ENCODE measurements at places on chromosomes 2 and 18. TPM values are rescaled to one million over a fixed set of nuclear protein-coding genes. Genes with fewer than 3 reads are reported as not detected.

ANKRD30B gene
- total RNA-seq = not detected

CSRNP3 gene
- 28.4 TPM for total RNA-seq

- no peaks in the 10 kb centered on the region for H3K36me3 ChIP-seq
- peaks cover 36% of the 10 kb centered on the region for H3K4me1 ChIP-seq
- no peak overlapping the region for H3K4me3 ChIP-seq
- DNase-seq = no peak
- H3K27ac ChIP-seq = peak overlapping the region; percentile 39
These were observed 38.4 kb downstream of the LYPD6B start for GRCh38 chr2:149076863-149077412.

GRCh38 chr2:11263177-11263576 lies 81.3 kb downstream of the ROCK2 start:
- H3K4me3 ChIP-seq = no peak overlapping the region
- H3K4me1 ChIP-seq = peaks cover 7% of the 10 kb centered on the region
- H3K27me3 ChIP-seq = no peaks in the 10 kb centered on the region
- peaks cover 14% of the 10 kb centered on the region for H3K36me3 ChIP-seq

DNA sequence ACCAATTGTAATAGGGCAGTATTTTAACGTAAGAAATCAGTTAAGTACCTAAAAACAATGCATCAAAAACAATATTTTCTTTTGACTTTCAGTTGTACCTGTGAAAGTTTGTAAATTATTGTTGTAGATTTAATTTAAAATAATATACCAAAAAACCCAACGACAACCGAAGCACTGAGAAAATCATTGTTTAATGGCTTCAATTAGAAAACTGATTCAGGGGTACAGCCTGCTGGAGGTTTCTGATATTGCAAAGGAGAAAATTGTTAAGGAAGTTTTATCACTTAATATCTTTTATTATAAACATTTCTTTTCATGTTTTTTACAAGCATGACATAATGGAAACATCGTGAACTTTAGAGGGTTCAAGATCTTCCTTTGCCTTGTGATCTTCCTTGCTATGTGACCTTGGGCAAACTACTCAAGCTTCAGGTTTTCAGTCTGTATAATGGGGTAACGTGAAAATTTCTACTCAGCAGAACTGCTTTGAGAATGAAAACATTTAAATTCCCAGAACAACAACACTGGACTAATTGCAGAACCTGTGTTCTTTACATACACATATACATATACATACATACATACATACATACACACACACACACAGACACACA lies 76.3 kb upstream of the GLS start:
- H3K4me3 ChIP-seq = no peak overlapping the region
- no peak overlapping the region for H3K27ac ChIP-seq
- peaks cover 9% of the 10 kb centered on the region for H3K4me1 ChIP-seq

DNA sequence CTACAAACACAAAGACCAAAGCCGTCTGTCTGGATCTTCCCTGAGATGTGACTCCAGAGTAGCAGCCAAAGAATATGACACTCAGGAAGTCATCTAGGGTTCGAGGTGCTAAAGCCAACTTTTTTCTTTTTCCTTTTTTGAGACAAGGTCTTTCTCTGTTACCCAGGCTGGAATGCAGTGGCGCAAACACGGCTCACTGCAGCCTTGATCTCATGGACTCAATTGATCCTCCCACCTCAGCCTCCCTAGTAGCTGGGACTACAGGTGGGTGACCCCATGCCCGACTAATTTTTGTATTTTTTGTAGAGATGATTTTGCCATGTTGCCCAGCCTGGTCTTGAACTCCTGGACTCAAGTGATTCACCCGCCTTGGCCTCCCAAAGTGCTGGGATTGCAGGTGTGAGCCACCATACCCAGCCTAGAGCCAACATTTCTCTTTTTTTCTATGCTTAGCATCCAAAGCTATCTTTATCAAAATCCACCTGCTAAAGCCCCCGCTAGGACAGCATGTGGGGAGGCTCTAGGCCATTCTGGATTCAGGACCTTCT lies 92.8 kb downstream of the TMEM17 start:
- H3K4me1 ChIP-seq = peaks cover 21% of the 10 kb centered on the region
- no peaks in the 10 kb centered on the region for H3K27me3 ChIP-seq
- H3K36me3 ChIP-seq = no peaks in the 10 kb centered on the region
- no peak overlapping the region for H3K27ac ChIP-seq

DNA sequence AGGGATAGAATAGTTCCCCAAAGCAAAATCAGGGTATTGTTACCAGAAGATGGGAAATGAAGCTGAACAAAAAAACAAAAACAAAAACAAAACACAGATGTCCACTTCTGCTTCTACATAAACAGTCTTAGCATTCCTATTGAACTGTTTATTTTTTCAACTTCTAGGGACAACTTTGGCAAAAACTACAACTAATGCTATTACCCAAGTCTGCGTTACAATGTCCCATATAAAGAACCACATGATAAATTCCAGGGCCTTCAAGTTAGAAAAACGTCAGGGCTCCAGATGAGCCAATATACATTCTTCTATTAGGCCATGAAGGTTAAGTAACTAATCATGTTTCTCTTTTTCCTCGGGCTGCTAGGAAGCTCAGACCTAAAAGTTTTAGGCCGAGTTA lies 16.9 kb downstream of the PID1 start:
- no peaks in the 10 kb centered on the region for H3K4me1 ChIP-seq
- no peak overlapping the region for H3K4me3 ChIP-seq
- no peak for DNase-seq
- H3K27ac ChIP-seq = no peak overlapping the region

- peaks cover 35% of the 10 kb centered on the region for H3K4me1 ChIP-seq
- peak overlapping the region; percentile 62 for H3K27ac ChIP-seq
- H3K4me3 ChIP-seq = no peak overlapping the region
- no peak for DNase-seq
- no peaks in the 10 kb centered on the region for H3K27me3 ChIP-seq
These were observed 246.6 kb downstream of the EIPR1 start for GRCh38 chr2:3130889-3131635.

DNA sequence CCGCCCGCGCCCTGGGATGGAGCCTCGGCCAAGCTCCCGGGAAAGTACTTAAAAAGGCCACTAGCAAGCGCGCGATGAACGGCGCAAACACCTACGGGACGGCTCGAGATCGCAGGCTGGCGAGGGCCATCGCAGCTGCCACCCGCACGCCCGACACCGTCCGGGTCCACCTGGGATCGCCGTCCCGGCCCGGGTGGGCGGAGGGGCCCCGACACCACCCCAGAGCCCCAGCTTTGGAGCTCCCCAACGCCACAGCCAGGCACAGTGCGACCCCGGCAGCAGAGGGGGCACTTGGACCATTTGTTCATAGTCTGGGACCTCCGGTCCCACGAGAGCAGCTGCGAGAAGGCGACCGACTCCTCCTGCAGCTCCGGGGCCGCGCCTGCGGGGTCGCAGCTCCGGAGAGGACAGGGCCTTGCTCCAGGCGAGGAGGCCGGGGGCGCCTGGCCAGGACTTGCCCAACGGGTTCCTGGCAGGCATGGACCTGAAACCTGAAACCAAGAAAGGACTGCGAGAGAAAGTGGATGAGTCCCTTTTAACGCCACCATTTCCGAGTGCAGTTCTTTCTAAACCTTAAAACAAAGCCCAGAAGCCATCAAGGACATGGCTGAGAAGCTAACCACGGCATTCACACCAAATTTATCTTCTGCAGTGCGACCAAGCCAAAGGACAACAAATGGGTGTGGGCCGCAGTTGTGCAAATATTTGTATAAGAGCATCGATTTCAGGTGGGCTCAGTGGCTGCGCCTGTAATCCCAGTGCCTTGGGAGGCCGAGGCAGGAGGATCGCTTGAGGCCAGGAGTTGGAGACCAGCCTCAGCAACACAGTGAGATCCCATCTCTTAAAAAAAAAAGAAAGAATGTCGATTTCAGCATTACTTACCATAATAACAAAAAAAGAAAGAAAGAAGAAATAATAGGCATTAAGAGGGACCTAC lies 54.0 kb upstream of the IMP4 start:
- no peaks in the 10 kb centered on the region for H3K36me3 ChIP-seq
- DNase-seq = no peak
- H3K27me3 ChIP-seq = peaks cover 1% of the 10 kb centered on the region
- H3K4me1 ChIP-seq = no peaks in the 10 kb centered on the region
- H3K4me3 ChIP-seq = no peak overlapping the region

GRCh38 chr2:107359021-107359420 lies 467.7 kb upstream of the RGPD4 start:
- no peak overlapping the region for H3K4me3 ChIP-seq
- DNase-seq = no peak
- no peaks in the 10 kb centered on the region for H3K27me3 ChIP-seq

GAREM1 gene
- 11.0 TPM for total RNA-seq

CFAP65 gene
- 0.93 TPM for total RNA-seq

C2orf81 gene
- 7.9 TPM for total RNA-seq

GRCh38 chr2:73243884-73244570 lies 9.9 kb downstream of the CCT7 start:
- no peak for DNase-seq
- H3K36me3 ChIP-seq = peaks cover 12% of the 10 kb centered on the region
- no peaks in the 10 kb centered on the region for H3K27me3 ChIP-seq

MYCN gene
- 149 TPM for total RNA-seq

GRCh38 chr2:222232839-222233238 lies 66.0 kb downstream of the PAX3 start:
- H3K4me1 ChIP-seq = peaks cover 28% of the 10 kb centered on the region
- H3K27ac ChIP-seq = no peak overlapping the region
- H3K4me3 ChIP-seq = no peak overlapping the region
- H3K36me3 ChIP-seq = peaks cover 23% of the 10 kb centered on the region

- no peak overlapping the region for H3K27ac ChIP-seq
- DNase-seq = no peak
- H3K27me3 ChIP-seq = no peaks in the 10 kb centered on the region
- H3K4me3 ChIP-seq = no peak overlapping the region
These were observed 12.3 kb upstream of the ASNSD1 start for GRCh38 chr2:189648846-189649509.

DNA sequence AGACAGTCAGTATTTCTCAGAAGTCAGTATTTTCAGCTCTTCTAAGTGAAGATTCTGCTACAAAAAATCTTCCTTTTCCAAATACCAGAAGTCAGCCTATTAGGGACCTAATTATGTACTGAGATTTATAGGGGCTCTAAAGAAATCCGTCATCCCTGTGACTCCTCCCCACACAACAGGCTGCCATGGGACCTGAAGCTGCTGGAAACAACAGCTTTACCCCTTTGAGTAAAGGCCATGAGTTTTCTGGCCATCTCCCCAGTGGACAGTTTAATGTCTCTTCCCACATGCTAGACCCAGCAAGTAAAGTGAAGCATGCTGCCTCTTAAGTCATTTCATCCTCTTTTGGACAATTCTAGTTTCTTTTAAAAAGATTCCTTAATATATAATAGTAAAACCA lies 255.7 kb upstream of the ACVR2A start:
- H3K4me3 ChIP-seq = no peak overlapping the region
- no peaks in the 10 kb centered on the region for H3K27me3 ChIP-seq
- no peaks in the 10 kb centered on the region for H3K4me1 ChIP-seq
- no peak overlapping the region for H3K27ac ChIP-seq
- peaks cover 10% of the 10 kb centered on the region for H3K36me3 ChIP-seq
- no peak for DNase-seq

DNA sequence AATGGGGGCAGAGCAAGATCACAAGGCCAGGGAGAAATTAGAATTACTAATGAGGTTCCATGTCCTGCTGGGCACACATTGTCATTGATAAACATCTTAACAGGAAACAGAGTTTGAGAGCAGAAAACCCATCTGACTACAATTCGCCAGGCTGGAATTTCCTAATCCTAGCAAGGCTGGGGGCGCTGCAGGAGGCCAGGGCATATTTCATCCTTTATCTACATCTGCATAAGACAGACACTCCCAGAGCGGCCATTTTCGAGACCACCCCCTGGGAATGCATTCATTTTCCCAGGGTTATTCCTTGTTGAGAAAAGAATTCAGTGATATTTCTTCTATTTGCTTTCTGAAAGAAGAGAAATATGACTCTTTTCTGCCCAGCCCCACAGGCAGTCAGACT lies 152.7 kb downstream of the SUCLG1 start:
- peaks cover 2% of the 10 kb centered on the region for H3K27me3 ChIP-seq
- no peak overlapping the region for H3K4me3 ChIP-seq
- no peak overlapping the region for H3K27ac ChIP-seq
- H3K36me3 ChIP-seq = peaks cover 9% of the 10 kb centered on the region

- H3K27me3 ChIP-seq = no peaks in the 10 kb centered on the region
- no peaks in the 10 kb centered on the region for H3K36me3 ChIP-seq
- no peaks in the 10 kb centered on the region for H3K4me1 ChIP-seq
- no peak for DNase-seq
- no peak overlapping the region for H3K4me3 ChIP-seq
These were observed 111.8 kb downstream of the PRKCE start for GRCh38 chr2:45763255-45763654.

GRCh38 chr18:12692206-12692605 lies 10.3 kb downstream of the CEP76 start:
- H3K27ac ChIP-seq = no peak overlapping the region
- no peaks in the 10 kb centered on the region for H3K4me1 ChIP-seq
- DNase-seq = no peak
- peaks cover 4% of the 10 kb centered on the region for H3K36me3 ChIP-seq

COL5A2 gene
- total RNA-seq = 62.6 TPM

- H3K27ac ChIP-seq = no peak overlapping the region
- H3K4me3 ChIP-seq = peak overlapping the region; percentile 28
- H3K4me1 ChIP-seq = peaks cover 93% of the 10 kb centered on the region
- peaks cover 13% of the 10 kb centered on the region for H3K36me3 ChIP-seq
- no peak for DNase-seq
These were observed 26.3 kb downstream of the PAX3 start for GRCh38 chr2:222272446-222273015.

DNA sequence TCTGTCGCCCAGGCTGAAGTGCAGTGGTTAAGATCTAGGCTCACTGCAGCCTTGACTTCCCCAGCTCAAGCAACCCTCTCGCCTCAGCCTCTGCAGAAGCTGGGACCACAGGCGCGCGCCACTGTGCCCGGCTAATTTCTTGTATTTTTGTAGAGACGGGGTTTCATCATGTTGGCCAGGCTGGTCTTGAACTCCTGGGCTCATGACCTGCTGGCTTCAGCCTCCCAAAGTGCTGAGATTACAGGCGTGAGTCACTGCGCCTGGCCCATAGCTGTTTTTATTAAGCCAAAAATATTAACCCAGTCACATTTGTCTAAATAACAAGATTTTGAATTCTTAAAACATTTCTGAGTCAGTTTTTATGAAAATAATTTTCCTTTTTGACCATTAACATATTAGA lies 6.3 kb upstream of the SFT2D3 start:
- peaks cover under 1% of the 10 kb centered on the region for H3K4me1 ChIP-seq
- DNase-seq = no peak
- no peak overlapping the region for H3K27ac ChIP-seq
- no peaks in the 10 kb centered on the region for H3K27me3 ChIP-seq
- no peak overlapping the region for H3K4me3 ChIP-seq
- H3K36me3 ChIP-seq = peaks cover 10% of the 10 kb centered on the region

ABCG8 gene
- not detected for total RNA-seq

DNA sequence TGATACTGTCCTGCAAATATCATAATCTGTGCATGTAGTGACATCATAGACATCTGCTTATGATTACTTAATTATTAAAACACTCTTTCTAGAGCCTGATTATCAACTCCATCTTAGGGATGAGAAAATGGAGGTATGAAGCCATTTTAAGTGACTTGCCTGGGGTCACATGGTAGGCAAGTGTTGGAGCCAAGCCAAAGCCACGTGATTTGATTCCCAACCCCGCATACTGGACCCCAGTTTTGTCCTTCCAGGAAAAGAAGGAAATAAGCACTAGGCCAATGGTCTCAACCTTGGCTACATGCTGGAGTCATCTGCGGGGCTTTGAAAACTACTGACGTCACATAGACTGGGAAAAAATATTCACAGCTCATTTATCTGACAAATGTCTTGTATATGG lies 19.6 kb upstream of the SEH1L start:
- no peaks in the 10 kb centered on the region for H3K36me3 ChIP-seq
- no peak overlapping the region for H3K27ac ChIP-seq
- H3K4me1 ChIP-seq = peaks cover 3% of the 10 kb centered on the region
- DNase-seq = no peak

GRCh38 chr2:18501156-18501555 lies 59.3 kb downstream of the RDH14 start:
- H3K27ac ChIP-seq = no peak overlapping the region
- no peaks in the 10 kb centered on the region for H3K4me1 ChIP-seq
- DNase-seq = no peak
- H3K36me3 ChIP-seq = no peaks in the 10 kb centered on the region
- no peak overlapping the region for H3K4me3 ChIP-seq
